ENCODE measurements at places on chromosomes 2 and 18.

DNA sequence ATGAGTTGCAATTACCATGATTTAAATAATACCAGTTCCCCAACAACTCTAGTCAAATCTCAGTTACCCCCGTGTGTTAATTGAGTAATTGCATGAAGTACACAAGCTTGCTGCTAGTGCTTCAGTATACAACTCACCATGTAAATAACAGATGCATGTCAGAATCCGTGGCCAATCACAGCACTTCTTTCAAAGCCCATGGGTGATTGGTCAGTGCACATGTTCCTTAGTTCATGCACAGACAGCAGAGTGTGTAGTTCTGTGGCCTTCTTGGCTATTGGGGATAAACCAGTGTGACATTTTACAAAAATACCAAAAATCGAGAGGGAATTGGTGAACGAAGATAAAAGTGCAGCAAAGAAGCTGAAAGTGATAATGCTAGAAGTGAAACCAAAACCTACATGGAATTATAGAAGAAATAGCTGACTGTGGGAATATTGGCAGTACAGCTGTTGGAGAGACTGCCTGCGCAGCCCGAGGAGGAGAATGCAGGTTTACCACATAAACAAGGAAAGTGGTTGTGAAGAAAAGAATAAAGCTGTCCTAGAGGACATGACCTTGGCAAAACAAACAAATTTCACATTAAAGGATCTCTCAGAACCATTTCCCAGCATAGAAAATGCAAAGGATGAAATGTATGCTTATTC is 59.4 kb downstream of the NEDD4L start:
- DNase-seq, result no peak

GRCh38 chr2:51265539-51265938 is 233.6 kb upstream of the NRXN1 start:
- DNase-seq, result no peak

DNA sequence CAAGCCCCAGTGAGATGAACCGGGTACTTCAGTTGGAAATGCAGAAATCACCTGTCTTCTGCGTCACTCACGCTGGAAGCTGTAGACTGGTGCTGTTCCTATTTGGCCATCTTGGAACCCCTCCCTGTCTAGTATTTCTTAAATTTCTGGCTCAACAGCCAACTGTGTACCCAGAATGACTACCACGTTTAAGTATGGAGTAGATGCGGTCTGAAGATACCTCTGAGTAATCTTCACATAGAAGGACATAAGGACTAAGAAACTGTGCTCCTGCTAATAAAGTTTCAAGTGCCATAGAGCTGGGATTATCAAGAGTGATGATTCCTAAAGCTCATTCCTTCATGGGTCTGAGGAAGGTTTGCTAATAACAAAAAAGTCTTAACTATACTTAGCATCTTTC is 20.4 kb downstream of the TRAK2 start:
- no peak for DNase-seq

DNA sequence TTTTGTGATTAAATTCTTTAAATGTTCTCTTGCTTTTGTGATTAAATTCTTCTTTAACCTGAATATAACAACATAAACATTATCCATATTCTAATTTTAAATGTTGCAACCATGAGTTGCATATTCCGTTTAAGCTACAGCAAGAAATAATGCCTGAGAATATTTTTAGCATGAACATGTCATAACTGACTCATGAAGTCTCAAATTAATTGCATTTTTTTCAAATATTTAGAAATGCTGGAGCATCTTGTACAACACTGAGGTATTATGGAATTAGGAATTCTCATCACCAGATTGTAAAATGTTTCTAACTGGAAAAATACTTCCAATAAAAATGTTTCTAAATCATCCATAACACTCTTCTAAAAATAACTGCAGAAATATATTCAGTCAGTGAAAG is 14.7 kb downstream of the ROCK2 start:
- no peak for DNase-seq

DNA sequence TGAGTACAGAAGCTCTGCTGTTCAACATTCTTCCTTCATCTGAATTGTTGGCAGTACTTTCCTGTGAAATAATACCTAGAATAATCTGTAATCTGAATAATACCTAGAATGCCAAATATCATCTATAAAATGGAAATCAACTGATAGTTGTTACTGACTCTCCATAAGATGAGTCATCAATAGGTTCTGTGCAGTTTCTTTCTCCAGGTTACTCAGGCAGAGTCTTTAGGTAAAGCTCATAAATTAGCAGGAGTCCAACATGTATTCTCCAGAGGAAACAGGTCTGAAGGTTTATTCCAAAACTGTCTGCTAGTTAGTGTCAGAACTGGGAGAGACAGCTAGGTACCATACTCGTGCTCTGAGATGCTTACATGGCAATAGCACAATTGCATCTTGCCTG is 282.0 kb upstream of the MAP2 start:
- DNase-seq, result no peak

GRCh38 chr18:55302167-55302833 is 285.7 kb downstream of the TCF4 start:
- DNase-seq, result no peak

- no peak for DNase-seq
Measured at GRCh38 chr2:7880566-7880965, 801.3 kb upstream of the ID2 start.

All from stimulated activated CD4-positive, alpha-beta T cell treated with anti-CD3 and anti-CD28 coated beads, Interleukin-2, amount 100 ng/mL, for 48 hours (primary cell).